Activated CD8-positive, alpha-beta memory T cell treated with anti-CD3 and anti-CD28 coated beads for 24 hours (primary cell): ENCODE measurements at places on chromosomes 5 and 9.

- DNase-seq = no peak
These were observed 41.0 kb upstream of the EQTN start for GRCh38 chr9:27337833-27338526.

GRCh38 chr5:133830911-133831310 lies 137.5 kb downstream of the C5orf15 start:
- DNase-seq = no peak

- no peak for DNase-seq
These were observed 127.7 kb upstream of the CXCL14 start for GRCh38 chr5:135706474-135706873.

GRCh38 chr9:80883426-80883825 lies 805.9 kb downstream of the TLE1 start:
- DNase-seq = no peak

- no peak for DNase-seq
These were observed 28.7 kb upstream of the FNIP1 start for GRCh38 chr5:131825404-131826013.

DNA sequence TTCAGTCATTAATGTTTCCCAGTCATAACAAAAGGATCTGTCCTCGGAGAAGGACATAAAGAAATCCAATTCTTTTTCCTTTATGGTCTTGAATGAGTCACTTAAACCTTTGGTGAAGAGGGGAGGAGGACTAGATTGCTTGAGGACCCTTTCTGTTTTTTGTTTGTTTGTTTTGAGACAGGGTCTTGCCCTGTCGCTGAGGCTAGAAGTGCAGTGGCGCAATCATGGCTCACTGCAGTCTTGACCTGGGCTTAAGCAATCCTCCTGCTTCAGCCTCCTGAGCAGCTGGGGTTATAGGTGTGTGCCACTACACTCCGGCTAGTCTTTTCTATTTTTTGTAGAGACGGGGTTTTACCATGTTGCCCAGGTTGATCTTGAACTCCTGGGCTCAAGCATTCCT lies 12.3 kb downstream of the TIGD6 start:
- no peak for DNase-seq

DNA sequence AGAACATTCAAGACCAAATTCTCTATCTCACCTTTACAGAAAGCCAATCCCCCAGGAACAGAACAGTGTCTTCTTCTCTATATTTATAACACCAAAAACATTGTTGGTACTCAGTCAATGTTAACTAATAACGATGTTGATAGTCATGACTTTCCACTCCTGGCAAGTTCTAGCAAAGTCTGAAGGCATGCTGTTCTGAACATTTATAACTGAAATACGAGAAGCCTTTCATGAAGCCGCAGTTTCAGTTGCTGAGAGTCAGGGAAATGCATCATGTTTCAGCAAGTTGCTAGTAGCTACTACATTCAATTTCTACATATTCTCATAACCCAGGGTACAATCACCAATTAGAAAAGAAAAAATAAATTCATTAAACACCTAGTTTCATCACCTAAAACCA lies 301.4 kb downstream of the PDE4D start:
- no peak for DNase-seq

- DNase-seq = no peak
These were observed 521.0 kb upstream of the CCNG1 start for GRCh38 chr5:162916368-162916767.

- no peak for DNase-seq
These were observed 12.0 kb downstream of the RALGDS start for GRCh38 chr9:133108794-133109641.

DNA sequence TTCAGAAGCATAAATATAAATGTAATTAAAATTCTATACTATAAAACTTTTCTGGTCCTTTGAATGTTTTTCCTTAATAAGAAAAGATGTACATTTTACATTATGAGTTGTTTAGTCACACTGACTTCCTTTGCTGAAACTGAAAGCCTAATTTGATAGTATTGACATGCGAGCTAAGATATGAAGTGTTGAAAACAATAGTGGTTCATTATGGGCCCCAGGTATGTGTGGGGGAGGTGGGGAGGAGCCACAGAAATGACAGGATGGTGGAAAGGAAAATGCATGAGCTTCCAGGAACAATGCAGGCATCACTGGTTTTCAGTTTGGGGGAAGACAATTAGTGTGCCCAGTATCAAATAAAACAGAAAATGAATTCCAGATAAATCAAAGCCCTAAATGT lies 35.4 kb upstream of the RLN1 start:
- DNase-seq = no peak

- no peak for DNase-seq
These were observed 144.8 kb upstream of the PIK3R1 start for GRCh38 chr5:68070591-68071281.

- DNase-seq = no peak
These were observed 32.4 kb downstream of the PDZD2 start for GRCh38 chr5:31671339-31671741.

- DNase-seq = no peak
These were observed 14.0 kb downstream of the ARL15 start for GRCh38 chr5:54296386-54296785.

DNA sequence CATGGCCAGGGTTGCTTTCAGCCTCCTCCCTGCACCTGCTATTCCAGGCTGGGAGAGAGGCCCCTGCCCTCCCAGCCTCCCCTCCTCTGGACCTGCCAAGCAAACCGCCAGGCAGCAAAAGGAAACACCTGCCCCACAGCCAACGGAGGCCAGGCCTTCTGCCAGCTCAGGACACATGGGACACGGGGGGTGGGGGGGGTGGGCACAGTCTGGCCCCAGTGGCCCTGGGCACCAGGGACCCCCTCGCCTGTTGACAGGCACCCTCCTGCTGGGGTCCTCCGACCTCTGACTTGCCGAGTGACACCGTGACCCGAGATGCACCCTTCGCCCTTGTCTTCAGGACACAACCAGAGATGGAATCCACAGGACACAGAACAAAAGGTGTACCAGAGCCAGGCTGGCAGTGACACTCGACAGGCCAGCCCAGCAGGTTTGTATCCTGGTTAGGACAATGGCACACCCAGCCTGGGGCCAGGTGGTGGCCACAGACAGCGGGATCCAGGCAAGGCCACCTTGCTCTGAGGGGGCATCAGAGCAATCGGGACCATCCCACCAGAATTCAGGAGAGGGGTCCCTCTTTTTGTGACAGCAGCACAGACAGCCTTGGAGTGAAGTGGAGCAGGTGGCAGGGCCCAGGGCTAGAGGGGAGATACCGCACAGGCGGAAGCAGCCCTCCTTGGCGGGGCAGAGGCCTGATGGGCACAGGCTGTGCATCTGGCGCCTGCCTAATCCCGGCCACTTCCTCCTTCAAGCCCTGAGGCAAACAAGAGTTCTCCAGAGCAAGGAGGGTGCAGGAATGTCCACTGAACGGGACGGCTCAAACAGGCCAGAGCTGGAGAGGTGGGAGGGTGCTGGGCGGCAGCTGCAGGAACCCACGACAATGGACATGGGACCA lies 1.3 kb upstream of the TMEM210 start:
- DNase-seq = no peak

DNA sequence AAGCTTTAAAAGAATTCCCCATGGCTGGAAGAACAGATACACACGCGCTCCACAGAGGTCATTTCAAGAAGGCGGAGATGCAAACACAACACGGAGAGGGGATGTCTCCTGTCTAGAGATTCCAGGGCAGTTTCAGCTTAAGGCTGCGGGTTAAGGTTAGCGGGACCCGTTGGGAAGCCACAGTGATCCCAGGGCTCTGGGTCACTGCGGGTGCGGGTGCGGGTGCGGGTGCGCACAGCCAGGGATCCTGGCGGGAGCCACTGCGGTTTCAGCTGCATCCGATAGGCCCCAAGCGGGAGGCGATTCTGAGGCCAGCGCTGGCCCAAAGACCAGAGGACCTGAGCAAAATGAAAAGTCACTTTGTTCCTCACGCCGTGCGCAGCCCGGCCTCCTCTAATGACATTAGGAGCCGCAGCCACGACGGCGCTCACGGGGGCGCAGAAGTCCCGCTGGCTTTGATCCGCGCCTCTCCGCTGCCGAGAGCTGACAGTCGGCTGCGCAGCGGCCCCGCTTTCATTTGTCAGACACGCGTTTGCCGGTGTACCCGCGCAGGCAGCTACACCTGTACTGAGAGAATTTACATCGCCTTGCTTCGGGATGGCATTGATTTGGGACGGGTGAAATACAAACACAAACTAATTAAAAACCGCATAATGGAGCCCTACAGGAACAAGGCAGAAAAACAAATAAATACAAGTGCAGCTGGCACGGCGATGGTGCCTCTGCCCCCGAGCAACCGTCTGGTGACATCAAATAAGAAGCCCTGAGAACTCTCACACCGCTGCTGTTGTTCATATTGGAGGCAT lies 5.3 kb upstream of the IRX1 start:
- no peak for DNase-seq

- no peak for DNase-seq
These were observed 778.1 kb downstream of the SEMA5A start for GRCh38 chr5:8767746-8768145.
